Suprapubic skin (tissue), 4 donors: ENCODE measurements at places on chromosomes 11 and 22. TPM values are rescaled to one million over a fixed set of nuclear protein-coding genes. Genes with fewer than 3 reads are reported as not detected.
A peak's percentile ranks its signal among the peaks of the same experiment; 100 is the strongest.

Gene CREB3L1
- 0.79 TPM for total RNA-seq

Gene RAG2
- not detected for total RNA-seq

DNA sequence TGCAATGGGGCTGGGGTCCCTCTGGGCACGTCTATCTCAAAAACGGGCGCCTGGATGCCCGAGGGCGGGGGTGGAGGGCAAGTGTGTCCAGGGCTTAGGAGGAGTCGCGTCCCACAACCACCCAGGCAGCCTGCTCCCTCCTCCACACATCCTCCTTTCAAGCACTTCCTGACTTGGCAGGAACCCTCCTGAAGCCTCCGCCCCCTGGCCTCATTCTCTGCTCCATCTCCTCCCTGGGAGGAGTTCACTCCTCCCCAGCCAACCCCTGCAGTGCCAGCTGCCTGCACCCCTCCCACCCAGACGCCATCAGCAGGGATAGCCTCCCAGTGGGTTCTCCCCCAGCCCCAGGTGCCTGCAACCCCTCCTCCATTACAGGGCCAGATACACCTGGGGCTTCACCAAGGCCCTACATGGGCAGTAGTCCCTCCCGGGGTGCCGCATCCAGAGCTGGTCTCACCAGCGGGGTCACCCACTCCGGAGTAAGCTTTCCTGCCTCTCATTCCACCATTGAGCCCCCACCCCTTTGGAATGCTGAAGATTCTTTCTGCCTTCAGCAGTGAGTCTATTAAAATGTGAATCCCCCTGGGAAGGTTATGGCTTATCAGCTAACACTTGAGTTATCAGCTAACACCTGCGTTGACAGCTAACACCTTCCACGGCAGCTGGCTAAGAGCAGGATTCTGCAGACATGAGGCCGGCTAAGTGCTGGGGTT, 24.4 kb downstream of the RTN4R start:
- no peaks in the 10 kb centered on the region for H3K36me3 ChIP-seq
- peaks cover 47% of the 10 kb centered on the region for H3K4me1 ChIP-seq
- H3K27ac ChIP-seq = no peak overlapping the region
- peak overlapping the region; percentile 33 for H3K4me3 ChIP-seq

Gene PLEKHB1
- 12.5 TPM for total RNA-seq

DNA sequence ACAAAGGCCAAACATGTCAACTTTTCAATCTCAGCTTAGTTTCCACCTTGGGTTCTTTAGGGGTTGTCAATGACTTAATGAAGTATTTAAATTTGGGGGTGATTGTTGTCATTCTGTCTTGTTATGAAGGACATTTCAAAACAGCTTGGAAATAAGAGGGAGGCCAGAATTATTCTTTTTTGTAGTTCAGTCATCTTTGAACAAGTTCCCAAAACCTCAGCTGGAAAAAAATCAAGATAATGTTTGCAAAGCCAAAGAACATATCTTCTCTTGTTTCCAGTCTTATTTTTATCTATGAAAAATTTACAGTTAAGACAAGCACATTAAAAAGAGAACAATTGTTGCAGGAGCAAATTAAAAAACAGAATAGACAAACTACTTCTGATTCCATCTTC, 612.8 kb downstream of the INSC start:
- H3K4me3 ChIP-seq = no peak overlapping the region
- DNase-seq = no peak
- H3K27ac ChIP-seq = no peak overlapping the region
- H3K4me1 ChIP-seq = no peaks in the 10 kb centered on the region
- H3K36me3 ChIP-seq = no peaks in the 10 kb centered on the region

GRCh38 chr11:10663990-10664389, 29.6 kb downstream of the IRAG1 start:
- no peak for DNase-seq
- no peaks in the 10 kb centered on the region for H3K27me3 ChIP-seq
- H3K27ac ChIP-seq = no peak overlapping the region

DNA sequence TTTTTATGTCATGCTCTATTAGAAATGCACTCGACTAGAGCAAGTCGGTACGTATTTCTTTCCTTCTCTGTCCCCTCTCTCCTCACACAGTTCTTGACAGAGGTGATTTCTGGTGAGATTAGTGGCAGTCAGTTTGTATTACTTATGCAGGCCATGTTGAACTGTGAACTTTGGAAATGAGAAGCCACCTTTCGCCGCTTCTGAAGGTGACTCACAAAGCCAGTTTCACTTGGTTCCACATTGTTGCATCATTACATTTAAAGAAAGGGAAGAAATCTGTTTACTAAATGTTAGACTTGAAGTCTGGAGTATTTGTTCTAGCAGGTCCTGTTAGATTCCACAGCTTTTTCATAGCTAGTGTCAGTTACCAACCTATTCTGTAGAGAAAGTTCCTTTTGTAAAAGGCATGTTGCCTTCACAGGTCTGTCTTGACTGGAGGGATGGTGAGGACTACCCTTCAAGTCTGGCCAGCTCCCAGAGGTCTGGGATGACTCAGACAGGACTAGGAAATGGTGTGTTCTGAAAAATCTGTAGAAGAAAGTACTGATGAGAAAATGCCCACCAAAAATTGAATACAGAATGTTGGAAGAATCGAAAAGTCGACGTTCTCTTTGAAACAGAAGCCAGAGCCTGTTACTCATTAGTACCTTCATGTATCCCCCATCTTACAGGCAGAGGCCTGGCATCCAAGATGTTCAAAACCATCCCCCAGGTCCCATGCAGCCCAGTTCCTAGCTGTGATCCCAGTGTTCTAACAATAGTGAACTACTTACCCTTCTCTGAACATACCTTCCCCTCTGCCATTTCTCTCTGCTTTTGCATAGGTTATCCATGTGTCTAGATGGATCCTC, 181.4 kb downstream of the DBX1 start:
- H3K4me1 ChIP-seq = no peaks in the 10 kb centered on the region
- no peak overlapping the region for H3K27ac ChIP-seq
- no peaks in the 10 kb centered on the region for H3K36me3 ChIP-seq
- no peak overlapping the region for H3K4me3 ChIP-seq
- H3K27me3 ChIP-seq = no peaks in the 10 kb centered on the region

DNA sequence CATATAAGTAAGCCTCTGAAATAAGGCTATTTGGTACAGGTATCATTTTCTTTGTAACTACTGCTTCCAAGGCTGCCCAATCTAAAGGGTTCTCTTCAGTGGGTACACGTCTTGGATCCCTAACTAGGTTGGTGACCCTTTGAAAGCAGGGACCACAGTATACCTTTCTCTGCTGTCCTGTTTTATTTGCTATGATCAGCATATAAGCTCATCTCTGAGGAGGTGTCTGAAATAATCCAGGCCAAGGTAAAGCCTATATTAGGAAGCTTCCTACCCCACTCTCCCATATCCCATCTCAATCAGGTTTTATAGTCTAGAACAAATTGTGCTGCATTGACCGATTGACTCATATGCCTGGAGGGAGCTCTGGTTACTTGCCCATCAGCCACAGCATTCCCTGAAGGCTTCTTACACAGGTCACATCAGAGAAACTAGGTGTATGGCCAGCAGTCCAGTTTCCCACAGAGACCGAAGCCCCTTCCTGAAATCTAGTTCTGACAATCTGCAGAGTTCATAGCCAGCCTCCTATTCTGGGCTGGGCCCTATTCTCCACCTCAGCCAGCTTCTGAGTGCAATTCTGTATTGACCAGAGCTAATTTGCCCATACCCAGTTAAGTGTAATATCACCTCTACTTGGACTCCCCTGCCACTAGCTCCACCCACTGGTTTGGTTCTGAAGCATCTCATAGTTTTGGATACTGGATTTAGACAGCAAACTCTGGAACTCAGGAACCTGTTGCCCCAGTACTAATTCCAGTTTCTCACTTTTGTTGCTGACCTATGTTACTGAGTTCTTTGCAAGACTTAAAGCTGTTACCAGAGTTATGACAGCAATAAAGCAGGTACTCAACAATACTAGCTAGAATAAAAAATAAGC, 62.1 kb upstream of the ARHGAP20 start:
- no peak overlapping the region for H3K4me3 ChIP-seq
- H3K27me3 ChIP-seq = no peaks in the 10 kb centered on the region
- no peak overlapping the region for H3K27ac ChIP-seq
- no peak for DNase-seq
- H3K4me1 ChIP-seq = peaks cover 6% of the 10 kb centered on the region

DNA sequence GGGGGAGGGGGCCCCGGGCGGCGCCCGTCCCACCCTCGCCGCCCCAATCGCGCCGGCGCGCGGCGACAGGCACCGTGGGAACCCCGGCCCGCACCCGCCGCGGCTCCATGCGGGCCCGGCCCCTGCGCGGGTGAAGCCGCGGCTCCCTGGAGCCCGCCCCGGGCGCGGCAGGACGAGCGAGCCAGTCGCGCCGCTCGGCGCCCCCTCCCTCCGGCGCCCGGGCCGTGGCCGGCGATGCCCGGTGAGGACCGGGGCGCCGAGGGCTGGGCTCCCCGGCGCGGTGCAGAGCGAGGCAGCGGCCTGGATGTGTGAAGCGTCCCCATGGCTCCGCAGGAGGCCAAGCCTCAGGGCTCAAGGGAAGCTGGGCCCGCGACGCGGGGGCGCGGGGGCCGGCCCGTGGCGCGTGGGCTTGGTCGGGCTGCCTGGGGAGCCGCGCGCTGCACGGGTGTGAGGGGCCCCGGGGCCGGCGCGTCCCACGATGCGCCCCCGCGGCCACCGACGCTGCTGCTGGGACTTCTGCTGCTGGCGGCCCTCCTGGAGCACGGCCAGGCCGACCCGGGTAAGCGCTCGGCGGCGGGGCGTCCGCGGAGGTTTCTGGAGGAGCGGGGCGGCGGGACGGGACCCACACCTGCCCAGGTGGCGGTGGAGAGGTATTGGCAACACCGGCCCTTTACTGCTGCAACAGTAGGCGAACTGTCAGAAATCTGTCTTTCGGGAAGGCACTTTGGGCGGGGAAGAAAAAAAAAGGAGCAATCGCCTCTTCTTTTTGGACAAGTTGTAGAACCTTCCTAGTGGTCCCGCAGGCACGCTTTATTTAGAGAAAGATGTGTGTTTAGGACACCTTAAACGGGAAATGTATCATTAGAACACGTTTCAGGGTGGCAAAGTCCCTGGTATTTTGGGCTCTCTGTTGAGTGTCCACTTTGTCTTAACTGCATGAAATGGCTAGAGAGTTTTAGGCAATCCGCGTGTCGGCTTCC, 119.4 kb downstream of the HIPK3 start:
- no peak overlapping the region for H3K27ac ChIP-seq
- DNase-seq = no peak
- H3K36me3 ChIP-seq = no peaks in the 10 kb centered on the region
- peaks cover 17% of the 10 kb centered on the region for H3K4me1 ChIP-seq
- peaks cover 41% of the 10 kb centered on the region for H3K27me3 ChIP-seq

DNA sequence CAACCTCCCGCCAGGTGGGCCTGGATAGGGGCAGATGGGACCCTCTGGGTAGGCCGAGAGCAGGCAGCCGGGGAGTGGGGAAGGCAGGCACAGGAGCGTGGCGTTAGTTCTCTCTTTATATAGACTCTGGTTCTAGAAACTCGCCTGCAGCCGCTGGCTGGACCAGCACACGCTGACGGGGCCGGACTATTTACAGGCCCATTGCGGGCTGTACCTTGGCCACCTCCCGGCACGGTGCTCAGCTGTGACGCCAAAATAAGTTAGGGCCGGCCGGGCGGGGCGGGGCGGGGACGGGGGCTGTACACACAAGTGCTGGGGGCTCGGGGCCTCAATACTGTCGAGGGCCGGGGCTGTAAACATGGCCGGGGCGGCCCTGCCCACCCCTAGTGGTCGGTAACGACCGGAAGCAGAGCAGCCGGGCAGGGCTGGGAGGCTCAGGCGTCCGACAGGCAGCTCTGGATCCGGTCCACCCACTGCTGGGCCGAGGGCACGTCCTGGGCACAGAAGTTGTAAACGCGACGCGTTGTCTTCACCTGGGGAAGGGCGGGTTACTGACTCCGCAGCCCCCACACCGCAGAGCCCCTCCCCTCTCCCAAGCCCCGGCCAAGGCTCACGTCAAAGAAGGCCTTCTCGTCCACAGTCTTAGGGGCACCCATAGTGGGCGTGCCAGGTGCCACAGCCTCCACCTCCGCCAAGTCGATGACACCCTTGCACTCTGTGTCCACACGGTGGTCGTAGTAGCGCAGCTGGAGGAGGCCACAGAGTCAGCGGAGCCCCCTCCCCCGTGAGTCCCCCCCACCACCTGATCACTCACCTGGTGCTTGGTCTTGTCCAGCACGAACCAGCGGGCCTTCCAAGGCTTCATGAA, 27.9 kb downstream of the SBF1 start:
- no peaks in the 10 kb centered on the region for H3K4me1 ChIP-seq
- no peak overlapping the region for H3K4me3 ChIP-seq
- no peaks in the 10 kb centered on the region for H3K27me3 ChIP-seq
- H3K27ac ChIP-seq = no peak overlapping the region
- no peak for DNase-seq
